Stimulated activated CD4-positive, alpha-beta T cell treated with anti-CD3 and anti-CD28 coated beads, Interleukin-1b, Interleukin-23, amount 100 ng/mL, for 24 hours (primary cell): ENCODE measurements at places on chromosomes 7 and 10.

DNA sequence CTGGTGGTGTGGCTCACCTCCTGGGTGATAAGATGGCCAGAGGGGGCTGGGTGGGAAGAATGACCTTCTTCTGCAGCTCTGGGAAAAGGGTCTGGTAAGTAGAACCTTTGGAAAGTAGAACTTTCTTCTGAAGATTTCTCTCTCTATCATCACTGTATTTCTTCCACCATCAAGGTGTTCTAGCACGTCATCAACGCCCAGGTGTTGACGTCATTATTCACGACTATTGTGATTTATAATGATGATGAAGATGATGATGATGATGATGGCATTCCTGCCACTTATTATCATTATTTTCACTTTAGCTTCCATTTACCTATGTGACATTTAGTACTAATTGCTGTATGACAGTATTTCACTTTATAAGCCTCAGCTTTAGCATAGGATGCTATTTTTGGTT lies 525.6 kb upstream of the ADARB2 start:
- DNase-seq: no peak

GRCh38 chr7:23472046-23472445 lies 1.8 kb upstream of the IGF2BP3 start:
- no peak for DNase-seq

- DNase-seq: no peak
Measured at GRCh38 chr10:95221124-95221523, 27.1 kb downstream of the ACSM6 start.

DNA sequence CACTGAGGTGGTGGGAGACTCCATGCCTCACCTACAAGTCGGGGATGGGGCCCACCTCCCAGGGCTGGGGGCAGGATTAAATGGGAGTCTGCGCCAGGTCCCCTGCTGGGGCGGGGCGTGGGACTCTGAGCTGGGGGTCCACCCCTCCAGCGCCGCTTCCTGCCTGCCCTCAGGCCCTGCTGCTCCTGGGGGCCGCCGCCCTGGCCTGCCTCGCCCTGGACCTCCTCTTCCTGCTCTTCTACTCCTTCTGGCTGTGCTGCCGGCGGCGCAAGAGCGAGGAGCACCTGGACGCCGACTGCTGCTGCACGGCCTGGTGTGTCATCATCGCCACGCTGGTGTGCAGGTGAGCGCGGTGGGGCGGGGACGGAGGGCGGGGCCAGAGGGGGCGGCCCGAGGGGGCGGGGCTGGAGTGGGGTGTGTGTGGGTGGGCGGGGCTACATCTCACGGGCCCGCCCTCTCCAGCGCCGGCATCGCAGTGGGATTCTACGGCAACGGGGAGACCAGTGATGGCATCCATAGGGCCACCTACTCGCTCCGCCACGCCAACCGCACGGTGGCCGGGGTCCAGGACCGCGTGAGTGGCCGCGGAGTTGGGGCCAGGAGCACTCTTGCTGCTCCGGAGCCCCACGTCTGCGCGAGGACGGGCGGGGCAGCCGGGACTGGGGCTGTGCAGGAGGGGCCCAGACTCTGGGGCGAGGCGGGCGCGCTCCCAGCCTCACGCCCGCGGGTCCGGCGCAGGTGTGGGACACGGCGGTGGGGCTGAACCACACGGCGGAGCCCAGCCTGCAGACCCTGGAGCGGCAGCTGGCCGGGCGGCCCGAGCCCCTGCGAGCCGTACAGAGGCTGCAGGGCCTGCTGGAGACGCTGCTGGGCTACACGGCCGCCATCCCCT lies 15.1 kb downstream of the TTYH3 start:
- no peak for DNase-seq

GRCh38 chr10:71365366-71365765 lies 31.4 kb upstream of the CDH23 start:
- DNase-seq: no peak

GRCh38 chr7:39758234-39758970 lies 135.0 kb downstream of the RALA start:
- DNase-seq: no peak

GRCh38 chr10:73908853-73909539 lies 1.9 kb upstream of the PLAU start:
- no peak for DNase-seq

GRCh38 chr7:116512520-116513188 lies 12.2 kb upstream of the CAV1 start:
- no peak for DNase-seq

DNA sequence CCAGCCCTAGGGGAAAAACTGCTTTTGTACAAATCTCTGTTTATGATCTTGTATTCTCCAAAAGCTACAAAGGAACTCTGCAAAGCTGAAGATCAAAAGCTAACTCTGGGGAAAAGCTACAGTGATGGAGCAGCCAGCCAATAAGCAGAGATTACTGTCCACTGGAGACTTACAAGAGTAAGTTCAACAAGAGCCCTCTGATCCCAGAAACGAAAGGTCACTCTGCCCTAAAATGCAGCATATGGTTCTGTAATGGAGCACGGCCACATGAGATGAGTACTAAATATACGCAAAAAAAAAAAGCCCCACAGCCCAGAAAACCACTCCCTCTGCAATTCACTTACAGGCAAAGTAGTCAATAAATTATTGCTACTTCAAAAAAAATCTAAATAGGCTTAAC lies 60.1 kb downstream of the ERCC6 start:
- no peak for DNase-seq

DNA sequence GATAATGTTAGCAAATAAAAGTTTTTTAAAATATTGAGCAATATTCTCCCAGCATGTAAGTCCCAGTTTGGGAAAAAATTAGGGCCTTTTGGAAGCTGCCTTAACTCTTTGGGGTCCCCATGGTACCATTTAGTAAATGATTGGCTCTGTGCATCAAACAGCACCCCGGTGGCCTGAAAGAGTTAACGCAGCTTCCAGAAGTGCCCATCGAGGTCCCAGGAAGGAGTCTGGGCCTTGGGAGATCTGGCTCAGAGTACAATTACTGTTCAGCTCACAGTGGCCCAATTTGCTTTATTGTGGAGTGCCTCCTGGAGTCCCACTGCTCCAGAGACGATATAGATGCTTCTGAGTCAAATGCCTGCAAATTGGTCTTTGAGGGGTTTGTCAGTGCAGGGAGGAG lies 31.7 kb downstream of the WDFY4 start:
- no peak for DNase-seq
